Renal cortex interstitium (tissue), 15 donors: ENCODE measurements at places on chromosomes 2 and 18. TPM values are rescaled to one million over a fixed set of nuclear protein-coding genes. Genes with fewer than 3 reads are reported as not detected.

- DNase-seq, result no peak
Measured at GRCh38 chr2:120456867-120457266, 110.9 kb downstream of the INHBB start.

GRCh38 chr2:190888449-190888848 is 7.8 kb downstream of the GLS start:
- DNase-seq, result no peak

DNA sequence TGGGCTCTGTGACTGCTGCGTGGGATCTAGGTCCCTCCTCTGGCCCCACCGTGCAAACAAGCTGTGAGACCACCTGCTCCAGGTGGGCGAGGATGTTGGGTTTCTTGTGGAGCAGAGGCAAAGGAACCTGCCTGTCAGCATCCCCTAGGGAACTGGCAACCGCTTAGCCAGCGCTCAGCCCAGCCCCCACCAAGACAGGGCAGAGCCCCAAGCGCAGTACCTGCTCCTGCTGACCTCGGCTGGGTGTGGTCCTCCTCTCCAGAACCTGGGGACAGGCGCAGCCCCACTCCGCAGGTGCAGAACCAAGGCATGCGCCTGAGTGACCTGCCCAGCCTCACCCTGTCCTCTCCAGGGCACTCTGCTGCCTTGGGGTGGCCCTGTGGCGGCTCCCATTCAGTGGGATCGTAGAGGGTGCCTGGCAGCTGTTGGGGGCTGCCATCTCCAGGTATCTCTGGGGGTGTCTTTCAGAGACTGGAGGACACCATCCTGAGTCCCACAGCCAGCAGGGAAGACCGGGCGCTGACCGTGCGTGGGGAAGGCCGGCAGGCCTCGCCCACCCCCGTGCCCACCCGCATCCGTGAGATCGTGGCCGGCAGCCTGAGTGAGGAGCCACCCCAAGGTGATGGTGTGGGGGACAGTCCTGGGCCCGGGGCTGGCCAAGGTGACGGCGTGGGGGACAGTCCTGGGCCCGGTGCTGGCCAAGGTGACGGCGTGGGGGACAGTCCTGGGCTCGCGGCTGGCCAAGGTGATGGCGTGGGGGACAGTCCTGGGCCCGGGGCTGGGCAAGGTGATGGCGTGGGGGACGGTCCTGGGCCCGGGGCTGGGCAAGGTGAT is 12.3 kb downstream of the CROCC2 start:
- DNase-seq, result no peak

DNA sequence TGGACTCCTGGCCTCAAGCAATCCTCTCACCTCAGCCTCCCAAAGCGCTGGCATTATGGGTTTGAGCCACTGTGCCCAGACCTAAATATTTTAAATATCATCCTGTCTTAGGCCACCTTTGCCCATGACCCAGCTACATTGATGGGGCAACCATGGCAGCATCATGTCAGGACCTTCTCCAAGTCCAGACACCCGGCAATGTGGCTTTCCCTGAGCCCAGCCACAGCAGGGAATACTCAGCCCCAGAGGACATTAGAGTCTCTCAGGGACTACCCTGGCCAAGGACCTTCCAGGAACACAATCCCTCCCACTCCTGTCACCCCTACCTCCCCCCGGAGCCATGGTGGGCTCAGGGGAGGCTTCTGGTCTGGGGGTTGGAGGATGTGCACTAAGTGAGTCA is 72.8 kb downstream of the SMAD7 start:
- no peak for DNase-seq

DNA sequence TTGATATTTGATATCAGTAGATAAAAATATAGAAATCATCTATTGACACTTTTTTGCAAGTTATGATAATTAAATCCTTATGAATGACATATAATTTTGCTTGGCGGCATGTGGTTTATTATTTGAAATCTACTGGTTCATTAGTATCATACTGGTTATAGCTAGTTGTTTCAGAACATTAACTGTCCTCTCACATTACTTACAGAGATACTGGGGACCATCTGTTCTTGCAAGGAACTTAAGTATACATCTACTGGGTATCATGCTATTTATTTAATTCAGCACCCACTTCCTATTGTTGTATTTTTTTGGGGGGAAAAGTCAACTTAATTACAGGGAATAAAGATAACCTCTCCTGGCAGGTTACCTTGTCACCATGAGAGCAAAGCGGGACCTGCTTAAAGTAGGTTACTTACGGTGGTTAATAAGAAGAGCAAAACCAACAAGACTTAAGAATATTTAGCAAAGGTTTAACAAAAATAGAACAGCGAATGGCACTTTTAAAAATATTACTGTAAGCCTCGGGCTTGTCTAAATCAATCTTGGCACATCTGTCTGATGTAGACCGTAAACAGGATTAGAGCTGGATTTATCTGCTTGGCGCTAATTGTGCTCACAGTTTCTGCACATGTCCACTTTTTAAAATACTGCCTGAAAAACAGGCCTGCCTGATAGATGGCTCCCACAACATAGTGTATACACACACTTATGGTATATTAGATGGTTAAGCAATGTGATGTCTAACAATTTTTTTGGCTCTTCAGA is 41.8 kb downstream of the CERKL start:
- no peak for DNase-seq

GLI2 gene
- polyA plus RNA-seq, result 12.8 TPM
